Choroid plexus epithelial cell (primary cell): ENCODE measurements at places on chromosomes 4 and X.
A peak's percentile ranks its signal among the peaks of the same experiment; 100 is the strongest.

GRCh38 chr4:85955620-85956292 is 404.1 kb downstream of the MAPK10 start:
- no peak for DNase-seq

DNA sequence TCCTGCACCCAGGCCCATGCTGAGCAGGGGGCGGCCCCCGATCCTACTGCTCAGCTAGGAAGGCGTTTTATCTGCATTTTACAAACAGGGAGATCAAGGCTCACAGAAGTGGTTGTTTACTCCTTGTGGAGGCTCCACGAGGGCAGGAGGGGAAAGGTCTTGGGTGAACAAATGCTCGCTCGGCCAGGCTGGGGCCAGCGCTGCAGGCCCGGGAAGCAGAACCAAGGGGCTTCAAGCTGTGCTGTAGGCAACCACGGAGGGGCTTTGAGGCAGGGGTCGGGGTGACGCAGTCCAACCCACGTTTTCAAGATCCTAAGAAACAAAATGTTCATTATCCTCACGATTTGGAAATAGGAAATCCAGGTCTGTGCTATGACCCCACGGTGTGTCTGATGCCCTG is 125.8 kb downstream of the HMX1 start:
- DNase-seq: no peak

DNA sequence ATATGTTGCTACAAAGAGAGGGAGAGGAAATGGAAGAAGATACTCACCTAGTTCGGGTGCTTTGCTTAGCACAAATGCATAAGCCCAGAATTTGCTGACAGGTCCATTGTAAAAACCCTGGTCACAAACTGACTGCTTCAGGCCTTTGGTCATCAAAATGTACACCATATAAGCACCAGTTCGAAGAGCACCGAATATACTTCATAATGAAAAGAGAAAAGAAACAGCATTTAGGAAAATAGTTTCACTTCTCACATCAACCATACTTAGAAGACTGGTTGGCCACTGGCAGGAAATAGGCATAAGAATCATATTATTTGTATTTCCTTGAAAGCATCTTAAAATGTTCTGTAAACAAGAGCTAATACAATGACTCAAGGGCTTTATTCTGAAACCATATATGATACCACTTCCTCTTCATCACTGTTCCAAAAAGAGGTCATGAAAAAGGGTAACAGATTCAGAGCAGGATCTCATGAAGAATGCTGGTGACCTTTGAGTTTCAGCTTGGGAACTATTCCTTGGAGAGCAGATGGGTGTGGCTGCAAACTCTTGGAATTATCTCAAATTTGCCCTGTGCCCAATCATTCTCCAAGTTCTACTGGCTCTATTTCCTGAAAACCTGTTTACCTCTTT is 138.7 kb downstream of the ELOVL6 start:
- DNase-seq: peak; percentile 26

DNA sequence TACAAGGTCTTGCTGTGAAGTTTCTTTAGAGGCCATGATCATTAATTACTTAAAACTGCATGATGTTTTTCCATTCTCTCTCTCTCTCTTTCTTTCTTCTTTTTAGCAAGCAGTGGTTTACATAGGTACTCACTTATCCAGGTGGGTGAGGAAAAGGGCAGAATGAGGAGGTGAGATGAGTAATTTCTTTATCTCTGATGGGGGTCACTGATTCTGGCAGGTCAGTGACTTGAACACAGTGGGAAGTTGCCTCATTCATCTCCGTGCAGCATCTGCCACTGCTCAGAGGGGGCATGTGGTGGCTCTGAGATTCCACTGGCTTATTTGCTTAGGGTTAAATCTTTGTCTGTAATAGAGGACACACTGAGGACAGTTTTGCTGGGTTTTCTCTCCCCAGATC is 62.6 kb downstream of the FAM114A1 start:
- no peak for DNase-seq

GRCh38 chr4:185846505-185847150 is 34.6 kb upstream of the SORBS2 start:
- DNase-seq: no peak

- DNase-seq: no peak
Observed at GRCh38 chr4:12118651-12119213, 690.0 kb upstream of the HS3ST1 start.

DNA sequence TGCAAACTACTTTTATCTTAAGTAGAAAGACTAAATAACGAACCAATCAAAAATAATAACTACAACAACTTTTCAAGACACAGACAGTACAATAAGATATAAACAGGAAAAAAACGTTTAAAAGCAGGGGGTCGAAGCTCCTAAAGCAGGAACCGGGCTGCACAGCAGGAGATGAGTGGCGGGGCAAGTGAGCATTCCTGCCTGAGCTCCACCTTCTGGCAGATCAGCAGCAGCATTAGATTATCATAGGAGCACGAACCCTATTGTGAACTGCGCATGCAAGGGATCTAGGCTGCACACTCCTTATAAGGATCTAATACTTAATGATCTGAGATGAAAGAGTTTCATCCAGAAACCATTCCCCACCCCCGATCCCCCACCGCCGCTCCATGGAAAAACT is 146.2 kb downstream of the TEX11 start:
- DNase-seq: no peak

- no peak for DNase-seq
Observed at GRCh38 chrX:124421898-124422655, 75.7 kb downstream of the SH2D1A start.

GRCh38 chrX:153667956-153668396 is 5.6 kb downstream of the PNCK start:
- peak; percentile 87 for DNase-seq

DNA sequence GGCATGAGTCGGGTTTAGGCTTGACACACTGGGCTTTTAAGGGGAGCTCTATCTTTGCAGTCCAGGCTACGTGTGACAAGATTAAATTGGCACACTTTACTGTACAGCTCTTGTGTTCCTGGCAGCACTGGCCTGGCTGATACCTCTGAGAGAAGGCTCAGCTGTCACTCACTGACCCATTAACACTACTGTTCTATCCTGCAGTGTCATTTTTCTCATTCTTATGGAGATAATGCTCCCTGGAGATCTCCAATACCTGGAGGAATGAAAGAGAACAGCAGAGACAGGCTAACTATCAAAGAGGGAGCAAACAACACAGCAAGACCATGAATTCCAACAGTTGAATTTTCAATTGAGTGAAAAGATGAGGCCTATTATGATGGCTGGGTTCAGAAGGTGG is 1.7 kb upstream of the PDHA2 start:
- DNase-seq: no peak

- no peak for DNase-seq
Observed at GRCh38 chr4:52873191-52873590, 11.1 kb downstream of the RASL11B start.

DNA sequence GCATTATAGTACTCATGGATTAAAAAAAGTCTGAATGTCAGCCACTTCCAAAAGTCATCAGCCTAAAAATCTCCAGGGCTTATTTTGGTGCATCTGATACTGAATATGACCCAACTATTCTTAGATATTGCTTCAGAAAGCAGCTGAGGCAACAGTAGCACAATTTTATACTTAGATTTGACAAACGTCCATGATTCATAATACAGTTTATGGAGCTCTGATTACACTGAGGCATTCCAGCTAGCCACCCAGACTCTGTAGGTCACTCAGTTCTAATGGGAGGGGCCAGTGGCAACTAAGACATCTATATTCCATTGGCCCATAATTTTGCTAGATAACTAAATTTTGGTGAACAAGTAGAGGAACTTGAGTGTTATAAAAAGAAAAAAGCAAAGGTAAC is 10.3 kb downstream of the SPATA4 start:
- peak; percentile 76 for DNase-seq

DNA sequence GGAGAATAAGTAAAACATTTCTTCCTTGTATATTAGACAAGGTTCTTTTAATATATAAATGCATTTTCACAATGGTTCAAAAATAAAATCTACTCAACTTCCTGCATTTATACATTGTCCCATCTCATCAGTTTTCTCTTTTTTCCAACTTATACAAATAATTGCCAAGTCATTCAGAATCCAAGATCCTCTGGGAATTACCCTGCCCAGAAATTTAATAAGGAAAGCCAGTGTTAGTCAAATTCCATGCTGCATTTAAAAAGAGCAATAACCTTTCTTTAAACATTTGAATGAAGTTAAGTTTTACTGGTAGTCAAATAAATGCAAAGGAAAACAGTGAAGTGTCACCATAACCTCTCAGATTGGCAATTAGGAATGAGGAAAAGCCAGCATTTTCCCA is 357.9 kb downstream of the PPP3CA start:
- DNase-seq: no peak

DNA sequence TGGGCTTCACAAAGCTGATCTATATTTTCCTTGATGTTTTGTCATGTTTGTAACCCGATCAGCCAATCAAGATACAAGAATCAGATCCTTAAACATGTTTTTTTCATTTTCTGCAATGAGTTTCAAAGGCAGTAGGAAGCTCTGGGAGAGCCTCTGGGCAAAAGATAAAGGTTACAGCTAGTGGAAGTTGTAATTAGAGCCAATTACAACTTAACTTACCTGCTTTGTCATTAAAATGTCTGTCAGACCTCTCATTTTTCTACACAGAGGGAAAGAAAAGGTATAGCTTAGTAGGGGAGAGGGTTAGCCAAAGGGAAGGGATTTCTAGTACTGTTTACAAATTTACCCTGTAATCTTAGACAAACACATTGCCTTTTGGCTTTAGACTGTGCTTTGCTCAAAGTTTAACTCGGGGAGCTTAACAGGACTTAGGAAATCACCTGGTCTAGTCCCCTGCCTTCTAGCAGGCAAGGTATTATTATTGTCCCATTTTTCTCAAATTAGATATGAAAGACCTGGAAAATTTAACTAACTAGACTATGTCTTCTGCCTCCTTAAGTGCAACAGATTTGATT is 55.8 kb downstream of the FGF16 start:
- DNase-seq: no peak

DNA sequence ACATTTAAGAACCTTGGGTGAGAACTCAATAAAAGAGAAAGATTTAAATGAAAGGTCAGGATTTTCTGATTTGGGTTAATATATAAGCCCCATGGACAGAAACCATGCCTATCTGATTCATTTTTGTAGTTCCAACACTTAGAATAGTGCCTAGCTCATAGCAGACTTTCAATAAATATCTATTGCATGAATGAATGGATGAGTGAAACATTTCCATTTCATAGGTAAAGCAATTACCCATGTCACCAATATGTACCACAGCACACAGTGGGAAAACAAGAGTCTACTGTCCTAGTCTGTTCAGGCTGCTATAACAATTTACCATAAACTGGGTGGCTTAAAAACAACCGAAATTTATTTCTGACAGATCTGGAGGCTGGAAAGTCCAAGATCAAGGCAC is 63.9 kb upstream of the PTPN13 start:
- DNase-seq: no peak

DNA sequence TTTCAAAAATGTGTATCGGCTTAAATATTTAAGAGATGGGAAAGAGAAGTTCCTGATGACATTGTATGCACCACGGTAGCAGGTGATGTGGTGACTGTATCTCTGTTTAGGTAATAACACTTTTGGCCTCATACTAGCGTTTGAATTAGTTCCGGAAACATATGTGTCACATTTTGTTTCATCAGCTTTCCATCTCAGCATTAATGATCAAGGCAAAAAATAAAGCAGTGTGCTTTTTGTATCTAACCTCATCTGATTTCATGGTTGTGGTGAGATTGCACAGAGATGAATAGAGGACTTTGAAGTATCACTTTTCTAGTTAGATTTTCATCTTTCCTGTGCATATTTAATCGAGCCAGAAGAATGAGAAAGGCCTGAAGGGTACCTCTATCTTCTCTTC is 206.4 kb upstream of the SPRY1 start:
- DNase-seq: no peak

- DNase-seq: no peak
Observed at GRCh38 chrX:84715315-84715714, 213.1 kb upstream of the HDX start.

GRCh38 chrX:24805201-24805600 is 111.5 kb downstream of the POLA1 start:
- DNase-seq: no peak

GRCh38 chr4:181376058-181376457 is 867.1 kb upstream of the TENM3 start:
- no peak for DNase-seq

GRCh38 chr4:67565284-67565683 is 6.8 kb downstream of the STAP1 start:
- peak; percentile 49 for DNase-seq

DNA sequence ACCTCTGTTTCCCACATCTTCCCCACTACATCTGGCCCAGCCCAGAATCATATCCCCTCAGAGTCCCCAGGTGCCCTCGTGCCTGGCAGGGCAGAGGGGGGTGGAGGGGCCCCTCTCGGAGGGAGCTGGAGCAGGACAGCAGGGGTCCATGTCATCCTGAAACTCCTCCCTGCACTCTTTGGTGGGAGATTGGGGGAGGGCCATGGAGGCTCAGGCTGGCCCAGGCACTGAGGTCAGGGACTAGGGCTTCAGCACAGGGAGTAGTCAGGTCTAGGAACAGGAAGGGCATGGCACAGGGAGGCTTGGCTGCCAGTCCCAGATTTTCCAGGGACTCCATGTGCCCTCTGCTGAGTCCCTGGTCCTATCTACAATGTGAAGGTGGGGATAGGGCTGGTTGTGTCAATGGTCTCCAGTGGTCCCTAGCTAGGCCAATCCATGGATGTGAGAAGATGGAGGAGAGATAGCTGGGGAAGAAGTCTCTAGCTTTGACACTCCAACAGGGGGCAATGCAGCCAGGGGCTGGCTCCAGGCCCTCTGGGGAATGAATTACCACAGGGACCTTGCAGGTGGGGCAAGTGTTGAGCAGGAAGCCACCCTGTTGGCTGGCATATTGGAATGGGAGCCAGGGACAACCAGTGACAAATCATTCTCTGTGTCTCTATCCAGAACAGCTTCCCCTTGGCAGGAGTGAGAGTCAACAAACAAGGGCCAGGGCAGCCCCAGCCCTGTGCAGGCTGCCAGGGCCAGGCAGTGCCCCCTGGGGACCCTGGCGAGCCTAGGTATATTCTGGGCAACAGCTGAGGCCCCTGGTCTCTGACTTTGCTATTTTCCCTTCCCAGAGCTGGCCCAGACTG is 154.4 kb downstream of the EFNB1 start:
- DNase-seq: no peak

DNA sequence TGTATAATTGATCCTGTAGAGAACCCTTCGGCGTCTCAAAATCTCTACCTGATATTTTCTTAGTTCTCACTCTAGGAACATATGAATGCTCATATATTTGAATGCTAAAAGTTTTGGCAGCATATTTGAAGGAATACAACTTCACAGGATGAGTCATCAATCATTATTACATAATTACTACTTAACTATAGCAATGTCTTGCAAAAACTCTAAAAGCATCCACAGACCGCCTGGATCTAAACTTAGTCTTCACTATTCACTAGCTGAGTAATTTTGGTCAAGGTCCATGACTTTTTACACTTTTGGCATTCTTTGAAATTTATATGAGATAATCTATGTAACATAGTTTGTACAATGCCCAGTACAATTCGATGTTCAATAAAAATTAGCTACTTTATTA is 194.7 kb downstream of the DTHD1 start:
- no peak for DNase-seq

GRCh38 chrX:69137371-69138117 is 27.7 kb downstream of the PJA1 start:
- DNase-seq: peak; percentile 75
